ENCODE measurements at places on chromosomes 4 and X. TPM values are rescaled to one million over a fixed set of nuclear protein-coding genes. Genes with fewer than 3 reads are reported as not detected.

DNA sequence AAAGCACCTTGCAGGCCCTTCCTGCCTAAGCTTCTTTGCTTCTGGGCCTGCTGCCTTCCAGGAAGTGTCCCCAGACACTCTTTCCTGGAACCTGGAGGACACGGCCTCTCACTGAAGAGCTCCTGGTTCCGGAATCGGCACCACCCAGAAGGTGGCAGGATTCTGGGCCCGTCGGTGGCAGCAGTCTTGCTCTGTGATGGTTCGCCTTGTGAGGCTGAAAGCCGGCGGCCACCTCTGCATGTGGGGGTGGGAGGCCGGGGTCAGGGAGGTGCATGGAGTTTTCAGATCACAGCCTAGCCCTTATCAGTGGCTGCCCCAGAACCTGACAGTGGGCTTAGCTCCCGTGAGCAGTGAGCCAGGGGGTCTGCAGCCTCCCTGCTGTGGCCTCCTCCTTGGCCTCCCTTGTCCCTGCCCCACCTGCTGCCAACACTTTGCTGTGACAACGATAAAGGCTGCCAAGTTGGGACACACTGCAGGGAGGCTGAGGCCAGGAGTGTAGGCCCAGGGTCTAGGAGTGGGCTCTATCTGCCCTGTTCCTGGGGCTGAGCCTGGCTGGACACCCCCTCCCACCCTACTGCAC lies 30.8 kb upstream of the GPR78 start:
- peaks cover 5% of the 10 kb centered on the region for H3K4me1 ChIP-seq
- H3K4me3 ChIP-seq: no peak overlapping the region
- H3K36me3 ChIP-seq: no peaks in the 10 kb centered on the region

GRCh38 chrX:15349046-15349445 lies 13.7 kb upstream of the PIGA start:
- no peaks in the 10 kb centered on the region for H3K4me1 ChIP-seq
- no peak overlapping the region for H3K27ac ChIP-seq
- no peaks in the 10 kb centered on the region for H3K36me3 ChIP-seq

The OPN1MW gene
- polyA plus RNA-seq: not detected

The MAGED4B gene
- polyA plus RNA-seq: 29.6 TPM

The SOWAHB gene
- polyA plus RNA-seq: 0.05 TPM

DNA sequence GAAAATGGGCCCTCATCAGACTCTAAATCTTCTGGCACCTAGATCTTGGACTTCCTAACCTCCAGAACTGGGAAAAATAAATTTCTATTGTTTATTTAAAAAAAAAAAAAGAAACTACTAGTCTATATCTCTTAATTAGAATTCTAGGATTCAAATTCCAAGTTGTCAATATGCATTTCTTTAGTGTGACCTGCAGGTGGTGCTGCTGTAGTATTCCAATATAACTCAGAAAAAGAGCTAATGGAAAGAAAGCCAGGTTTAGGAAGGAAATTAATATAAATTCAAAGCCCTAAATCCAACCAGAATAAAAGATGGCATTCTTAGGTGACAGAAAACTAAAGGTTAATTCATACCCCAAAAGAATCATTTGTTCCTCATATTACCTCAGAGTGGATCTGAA lies 80.0 kb upstream of the NALF2 start:
- no peak overlapping the region for H3K27ac ChIP-seq
- H3K4me3 ChIP-seq: no peak overlapping the region
- no peaks in the 10 kb centered on the region for H3K4me1 ChIP-seq
- H3K27me3 ChIP-seq: no peaks in the 10 kb centered on the region

DNA sequence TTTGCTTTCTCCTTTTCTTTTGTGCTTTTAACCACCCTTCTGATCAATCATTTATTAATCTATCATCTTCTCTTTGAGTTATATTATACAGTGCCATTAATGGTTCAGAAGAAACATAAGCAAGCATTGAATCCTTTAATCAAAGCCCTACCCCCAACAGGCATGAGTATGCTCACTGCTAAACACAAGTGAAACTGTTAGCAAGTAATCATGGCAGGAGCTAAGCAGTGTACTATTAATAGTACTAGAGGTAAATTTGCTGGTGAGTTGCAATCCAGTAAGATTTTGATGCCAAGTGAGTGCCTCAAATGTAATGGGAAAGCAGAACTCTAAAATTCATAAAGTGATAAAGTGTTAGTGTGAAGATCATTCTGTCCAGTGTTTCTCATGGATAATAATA lies 57.2 kb downstream of the FNIP2 start:
- no peaks in the 10 kb centered on the region for H3K36me3 ChIP-seq
- no peak for DNase-seq
- peaks cover 2% of the 10 kb centered on the region for H3K4me1 ChIP-seq
- H3K27ac ChIP-seq: no peak overlapping the region
- H3K4me3 ChIP-seq: no peak overlapping the region
- no peaks in the 10 kb centered on the region for H3K27me3 ChIP-seq

The ADH1C gene
- 4.9 TPM for polyA plus RNA-seq

GRCh38 chrX:45046417-45046816 lies 154.3 kb downstream of the DIPK2B start:
- no peak overlapping the region for H3K27ac ChIP-seq
- no peak for DNase-seq
- no peaks in the 10 kb centered on the region for H3K36me3 ChIP-seq
- H3K4me1 ChIP-seq: no peaks in the 10 kb centered on the region
- no peak overlapping the region for H3K4me3 ChIP-seq

GRCh38 chrX:109840585-109840984 lies 107.5 kb upstream of the ACSL4 start:
- H3K4me1 ChIP-seq: no peaks in the 10 kb centered on the region
- H3K36me3 ChIP-seq: no peaks in the 10 kb centered on the region
- DNase-seq: no peak
- H3K27me3 ChIP-seq: no peaks in the 10 kb centered on the region
- no peak overlapping the region for H3K27ac ChIP-seq

- no peak overlapping the region for H3K4me3 ChIP-seq
- no peaks in the 10 kb centered on the region for H3K4me1 ChIP-seq
- DNase-seq: no peak
- H3K36me3 ChIP-seq: no peaks in the 10 kb centered on the region
Measured at GRCh38 chr4:83272900-83273299, 11.7 kb downstream of the COQ2 start.

The UCP1 gene
- not detected for polyA plus RNA-seq

- H3K27ac ChIP-seq: no peak overlapping the region
- no peak for DNase-seq
- H3K36me3 ChIP-seq: no peaks in the 10 kb centered on the region
- H3K4me3 ChIP-seq: no peak overlapping the region
Measured at GRCh38 chr4:41379230-41379629, 122.5 kb downstream of the UCHL1 start.

DNA sequence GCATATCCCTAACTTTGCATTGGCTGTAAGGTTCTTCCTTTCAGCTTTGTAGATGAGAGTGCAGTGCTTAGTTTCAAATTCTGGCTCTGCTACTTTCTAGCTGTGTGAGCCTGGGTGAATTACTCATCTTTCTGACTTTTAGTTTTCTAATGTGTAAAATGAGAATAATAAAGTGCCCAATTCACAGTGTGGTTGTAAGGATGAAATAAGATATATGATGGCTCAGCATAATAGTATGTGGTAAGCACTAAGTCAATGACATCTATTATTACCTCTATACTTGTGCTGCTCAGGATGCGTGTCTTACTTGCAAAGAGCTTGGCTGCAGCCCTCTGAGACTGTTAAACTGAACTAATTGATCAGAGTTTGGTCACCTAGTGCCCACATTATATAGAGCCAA lies 30.6 kb upstream of the ETNPPL start:
- no peak for DNase-seq

DNA sequence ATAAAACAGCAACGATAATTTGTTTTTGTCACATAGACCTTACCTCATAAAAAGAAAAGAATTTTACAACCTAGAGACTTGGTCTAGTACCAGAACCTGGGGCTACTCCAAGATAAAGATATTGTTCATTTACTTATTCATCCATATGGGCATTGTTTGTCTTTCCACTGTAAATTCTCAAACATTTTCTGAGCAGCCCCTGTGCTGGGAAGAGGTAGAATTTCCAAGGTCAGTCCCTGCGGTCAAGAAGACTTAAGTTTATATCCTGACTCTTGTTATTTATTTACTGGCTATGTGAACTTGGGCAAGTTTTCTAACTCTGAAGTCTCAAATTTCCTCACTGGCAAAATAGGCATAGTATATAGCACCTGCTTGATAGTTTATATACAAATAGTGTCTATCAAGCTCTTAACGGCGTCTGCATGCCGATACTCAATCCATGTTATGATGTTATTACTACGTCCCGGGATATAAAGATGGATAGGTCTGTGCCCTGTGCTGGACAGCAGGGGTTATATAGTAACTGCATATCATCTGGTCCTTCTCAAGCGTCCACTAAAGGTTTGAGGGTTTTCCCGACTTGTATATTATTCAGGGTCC lies 222.1 kb upstream of the TAPT1 start:
- no peak overlapping the region for H3K4me3 ChIP-seq
- no peak for DNase-seq
- no peaks in the 10 kb centered on the region for H3K27me3 ChIP-seq
- H3K4me1 ChIP-seq: no peaks in the 10 kb centered on the region
- H3K27ac ChIP-seq: no peak overlapping the region
- H3K36me3 ChIP-seq: no peaks in the 10 kb centered on the region
